ENCODE measurements at places on chromosomes 13 and 19. TPM values are rescaled to one million over a fixed set of nuclear protein-coding genes. Genes with fewer than 3 reads are reported as not detected.

DNA sequence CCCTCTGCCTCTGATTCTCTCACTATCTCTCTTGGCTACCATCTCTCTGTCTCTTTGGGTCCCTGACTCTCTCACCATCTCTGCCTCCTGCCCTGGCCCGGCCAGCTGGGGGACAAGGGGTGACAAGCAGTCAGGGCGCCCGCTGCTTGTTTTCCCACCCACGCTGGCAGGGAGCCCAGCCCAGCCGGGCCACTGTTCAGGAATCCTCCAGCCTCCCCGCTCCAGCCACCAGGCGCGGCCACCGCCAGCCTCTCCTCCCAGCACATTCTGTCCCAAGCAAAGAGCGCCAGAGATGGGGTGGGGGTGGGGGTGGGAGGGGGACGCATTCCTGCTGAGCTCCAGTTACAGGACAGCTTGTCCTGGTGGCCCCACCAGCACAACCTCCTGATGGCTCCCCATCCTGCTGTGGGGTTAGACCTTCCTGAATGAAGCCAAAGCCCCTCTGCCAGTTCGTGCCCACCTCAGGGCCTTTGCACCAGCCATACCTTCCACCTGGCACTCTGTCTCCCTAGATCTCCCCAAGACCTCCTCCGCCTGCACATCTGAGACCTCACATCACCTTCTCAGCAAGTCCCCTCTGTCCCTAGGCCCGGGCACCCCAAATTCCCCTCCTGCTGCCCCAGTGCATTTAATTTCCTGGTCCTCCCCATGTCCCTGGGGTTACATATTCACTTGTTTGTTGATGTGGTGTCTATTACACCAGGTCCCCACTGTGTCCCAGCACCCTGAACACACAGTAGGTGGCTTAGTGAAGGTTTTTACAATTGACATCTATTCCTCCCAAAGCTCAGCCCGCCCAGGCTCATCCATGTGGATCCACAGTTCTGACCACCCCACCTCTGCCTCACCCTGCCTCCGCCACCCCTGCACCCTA is 12.5 kb downstream of the ARRDC2 start:
- H3K4me1 ChIP-seq, result peaks cover 39% of the 10 kb centered on the region
- peak overlapping the region; percentile 71 for H3K27ac ChIP-seq
- H3K27me3 ChIP-seq, result no peaks in the 10 kb centered on the region

DNA sequence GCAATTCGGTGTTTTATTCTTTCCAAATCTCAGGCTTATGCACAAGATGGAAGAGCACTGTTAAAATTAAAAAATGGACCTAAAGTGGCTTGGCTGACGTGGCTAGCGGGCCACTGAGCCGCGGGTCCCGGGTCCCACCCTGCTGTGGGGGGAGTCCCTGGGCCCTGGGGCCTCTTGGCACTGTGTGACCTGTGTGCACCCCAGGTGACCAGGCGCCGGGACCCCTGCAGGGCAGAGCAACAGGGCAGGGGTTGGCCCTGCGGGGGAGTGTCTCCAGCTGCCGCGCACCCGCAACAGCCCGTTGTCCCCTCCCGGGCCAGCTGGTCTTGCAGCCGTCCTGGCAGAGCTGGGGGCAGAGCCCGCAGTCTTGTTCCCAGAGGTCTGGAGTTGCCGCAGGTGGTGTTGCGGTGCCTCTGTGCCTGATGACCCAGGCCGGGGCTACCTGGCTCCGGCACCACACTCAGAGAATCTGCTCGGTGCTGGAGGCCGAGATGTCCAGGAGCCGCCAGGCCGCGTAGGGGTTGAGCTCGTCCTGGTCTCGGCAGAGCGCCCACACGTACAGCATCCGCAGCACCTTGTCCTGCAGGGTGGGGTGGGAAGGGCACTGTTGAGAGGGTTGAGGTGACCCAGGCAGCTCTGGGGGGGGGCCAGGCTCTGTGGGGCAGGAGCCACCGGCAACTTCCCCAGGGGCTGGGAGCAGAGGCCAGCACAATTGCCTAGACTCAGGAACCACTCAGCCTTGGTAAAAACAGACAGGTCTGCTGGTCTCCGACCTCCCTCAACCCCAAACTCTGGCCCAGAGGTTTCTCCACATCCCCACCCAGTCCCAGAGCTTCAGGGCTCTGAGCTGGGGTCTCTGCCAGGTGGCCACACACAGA is 1.0 kb upstream of the CTXN1 start:
- H3K4me1 ChIP-seq, result peaks cover 7% of the 10 kb centered on the region
- no peak overlapping the region for H3K27ac ChIP-seq
- DNase-seq, result no peak

- no peaks in the 10 kb centered on the region for H3K4me1 ChIP-seq
- no peaks in the 10 kb centered on the region for H3K36me3 ChIP-seq
- peaks cover 37% of the 10 kb centered on the region for H3K27me3 ChIP-seq
- DNase-seq, result no peak
- H3K27ac ChIP-seq, result no peak overlapping the region
Measured at GRCh38 chr19:40219721-40220276, 1.6 kb upstream of the TTC9B start.

CYP2F1 gene
- 0.07 TPM for polyA plus RNA-seq

GRCh38 chr19:17121736-17122293 is 46.2 kb downstream of the MYO9B start:
- peaks cover 10% of the 10 kb centered on the region for H3K4me1 ChIP-seq
- H3K27ac ChIP-seq, result peak overlapping the region; percentile 40
- DNase-seq, result no peak
- no peaks in the 10 kb centered on the region for H3K27me3 ChIP-seq
- peaks cover 18% of the 10 kb centered on the region for H3K36me3 ChIP-seq

- H3K4me1 ChIP-seq, result peaks cover 13% of the 10 kb centered on the region
- H3K27ac ChIP-seq, result no peak overlapping the region
- no peak for DNase-seq
- H3K36me3 ChIP-seq, result no peaks in the 10 kb centered on the region
Measured at GRCh38 chr19:31340042-31341025, 8.9 kb downstream of the TSHZ3 start.

DNA sequence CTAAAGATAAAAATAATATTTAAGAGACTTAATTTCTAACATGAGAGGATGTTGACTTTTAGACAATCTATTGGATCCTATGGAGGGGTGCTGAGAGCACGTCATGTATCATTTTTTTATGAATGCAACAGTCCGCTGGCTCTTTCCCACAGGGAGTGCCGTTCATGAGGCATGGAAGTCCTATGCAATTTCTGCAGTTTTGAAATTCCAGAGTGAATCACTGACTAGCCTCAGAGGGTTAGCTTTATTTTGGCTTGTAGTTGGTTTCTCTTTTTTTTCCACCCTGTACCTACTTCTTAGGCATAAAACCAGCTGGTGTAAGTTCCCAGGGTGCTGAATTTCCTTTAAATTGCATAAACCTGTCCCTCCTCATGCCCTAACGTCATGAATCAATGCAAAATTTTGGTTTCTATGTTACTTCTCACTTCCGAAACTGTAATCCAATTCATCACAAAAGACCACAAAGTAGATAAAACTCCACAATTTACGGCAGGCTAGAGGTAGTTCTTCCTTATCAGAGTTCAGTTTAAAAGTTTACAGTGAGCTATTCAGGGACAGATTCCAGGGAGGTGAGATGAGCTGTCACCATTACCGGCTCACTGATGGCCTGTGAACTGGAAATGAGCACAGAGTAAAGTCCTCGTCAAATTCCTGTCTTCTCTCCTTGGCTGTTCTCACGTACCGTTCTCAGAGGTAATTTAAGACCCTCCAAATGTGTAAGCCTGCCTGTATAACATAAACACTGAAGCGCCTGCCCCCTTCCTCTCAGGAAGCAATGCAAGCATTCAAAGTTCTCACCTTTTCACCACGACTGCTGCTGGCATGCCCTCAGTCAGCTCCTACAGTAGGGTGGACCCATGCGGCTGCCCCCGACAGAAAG is 216.6 kb upstream of the SLC10A2 start:
- DNase-seq, result no peak
- no peak overlapping the region for H3K4me3 ChIP-seq
- H3K27me3 ChIP-seq, result peaks cover 4% of the 10 kb centered on the region

DNA sequence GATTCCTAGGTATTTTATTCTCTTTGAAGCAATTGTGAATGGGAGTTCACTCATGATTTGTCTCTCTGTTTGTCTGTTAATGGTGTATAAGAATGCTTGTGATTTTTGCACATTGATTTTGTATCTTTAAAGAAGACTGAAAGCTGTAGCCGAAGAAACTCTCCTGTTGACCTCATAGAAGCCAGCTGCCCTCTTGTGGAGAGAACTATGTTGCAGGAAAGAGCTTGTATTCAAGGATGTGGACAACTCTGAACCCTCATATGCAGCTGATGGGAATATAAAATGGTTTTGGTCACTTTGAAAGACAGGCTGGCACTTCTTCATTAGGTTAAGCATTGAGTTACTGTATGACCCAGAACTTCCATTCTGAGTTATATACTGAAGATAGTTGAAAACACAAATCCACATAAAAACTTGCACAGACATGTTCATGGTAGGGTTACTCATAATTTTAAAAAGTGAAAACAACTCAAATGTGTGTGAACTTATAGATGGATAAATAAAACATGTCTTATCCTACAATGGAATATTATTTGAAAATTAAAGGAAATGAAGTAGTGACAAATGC is 65.8 kb upstream of the SLITRK6 start:
- no peaks in the 10 kb centered on the region for H3K36me3 ChIP-seq
- no peaks in the 10 kb centered on the region for H3K4me1 ChIP-seq
- H3K27ac ChIP-seq, result no peak overlapping the region
- H3K27me3 ChIP-seq, result no peaks in the 10 kb centered on the region
- H3K4me3 ChIP-seq, result no peak overlapping the region

MBD3L3 gene
- 1.1 TPM for polyA plus RNA-seq

IL12RB1 gene
- 3.7 TPM for polyA plus RNA-seq

- H3K4me1 ChIP-seq, result no peaks in the 10 kb centered on the region
- H3K27me3 ChIP-seq, result peaks cover 30% of the 10 kb centered on the region
- H3K27ac ChIP-seq, result no peak overlapping the region
- DNase-seq, result no peak
- no peak overlapping the region for H3K4me3 ChIP-seq
Measured at GRCh38 chr13:53201454-53202225, 173.0 kb downstream of the OLFM4 start.

DNA sequence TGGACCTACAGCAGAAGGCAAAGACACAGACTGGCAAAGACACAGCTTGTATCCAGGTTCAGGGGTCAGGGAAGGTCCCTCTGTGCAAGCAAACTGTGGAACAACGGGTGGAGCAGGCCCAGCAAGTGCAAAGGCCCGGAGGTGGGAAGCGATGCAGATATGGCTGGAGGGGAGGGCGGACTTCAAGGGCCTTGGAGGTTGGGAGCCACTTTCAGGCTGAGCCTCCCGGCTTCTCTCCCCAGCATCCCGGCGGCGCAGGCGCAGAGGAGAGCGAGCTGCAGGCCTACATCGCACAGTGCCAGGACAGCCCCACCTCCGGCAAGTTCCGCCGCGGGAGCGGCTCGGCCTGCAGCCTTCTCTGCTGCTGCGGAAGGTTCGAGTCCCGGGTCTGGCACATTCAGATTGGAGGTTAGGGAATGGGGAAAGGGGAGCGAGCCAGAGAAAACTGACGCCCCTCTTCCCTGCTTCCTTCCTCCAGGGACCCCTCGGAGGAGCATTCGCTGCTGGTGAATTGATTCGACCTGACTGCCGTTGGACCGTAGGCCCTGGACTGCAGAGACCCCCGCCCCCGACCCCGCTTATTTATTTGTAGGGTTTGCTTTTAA is 2.1 kb upstream of the PNPLA6 start:
- H3K27ac ChIP-seq, result peak overlapping the region; percentile 47
- H3K27me3 ChIP-seq, result no peaks in the 10 kb centered on the region
- H3K4me3 ChIP-seq, result peak overlapping the region; percentile 80
- no peaks in the 10 kb centered on the region for H3K4me1 ChIP-seq
- H3K36me3 ChIP-seq, result peaks cover 5% of the 10 kb centered on the region
